Ascending aorta (tissue), 2 donors: ENCODE measurements at places on chromosomes 16 and 17.

GRCh38 chr17:81277421-81277820 is 17.7 kb downstream of the SLC38A10 start:
- H3K36me3 ChIP-seq: peaks cover 53% of the 10 kb centered on the region
- H3K4me3 ChIP-seq: no peak overlapping the region
- no peaks in the 10 kb centered on the region for H3K27me3 ChIP-seq
- H3K27ac ChIP-seq: no peak overlapping the region
- DNase-seq: no peak

DNA sequence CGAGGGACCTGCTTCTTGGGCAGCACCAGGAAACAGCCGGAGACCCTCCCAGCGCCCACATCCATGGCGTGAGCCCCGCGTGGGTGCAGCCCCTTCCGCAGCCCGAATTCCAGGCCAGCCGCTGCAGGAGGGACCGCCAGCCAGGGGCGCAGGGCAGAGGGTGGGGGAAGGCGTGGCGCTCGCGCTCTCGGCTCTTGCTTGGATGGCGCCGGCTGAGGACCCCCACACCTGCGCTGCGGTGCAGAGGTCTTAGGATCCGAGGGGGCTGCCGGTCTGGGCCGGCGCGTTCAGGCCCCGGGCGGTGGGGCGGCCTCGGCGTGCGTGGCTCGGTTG is 28.8 kb downstream of the ACTG1 start:
- DNase-seq: no peak
- peaks cover 37% of the 10 kb centered on the region for H3K4me1 ChIP-seq
- H3K4me3 ChIP-seq: peak overlapping the region; percentile 51
- no peak overlapping the region for H3K27ac ChIP-seq

DNA sequence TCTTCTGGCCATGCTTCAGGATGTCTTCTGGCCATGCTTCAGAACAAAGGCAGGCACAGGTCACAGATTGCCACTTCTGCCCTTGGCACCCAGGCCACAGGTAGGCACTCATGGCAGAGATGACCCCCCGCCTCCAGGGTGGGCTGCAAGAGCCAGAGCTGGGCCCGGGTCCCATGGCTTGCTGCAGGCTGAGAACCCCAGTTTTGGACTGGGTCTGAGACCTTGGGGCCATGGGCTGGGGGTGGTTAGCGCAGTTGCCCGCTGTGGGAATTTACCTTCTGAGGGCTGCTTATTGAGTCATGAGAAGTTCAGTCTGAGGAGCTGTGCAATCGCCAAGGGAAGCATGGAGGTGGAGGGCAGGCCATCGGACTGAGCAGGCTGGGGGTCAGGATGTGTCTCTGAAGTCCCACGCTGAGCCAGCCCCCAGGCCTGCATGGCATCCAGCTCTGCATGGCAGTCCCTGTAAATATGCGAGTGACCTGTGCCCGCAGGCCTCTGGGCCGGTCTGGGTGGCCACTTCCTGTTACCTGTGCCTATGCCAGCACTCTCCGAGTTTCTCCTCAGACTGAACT is 1.7 kb downstream of the ANKRD13B start:
- no peaks in the 10 kb centered on the region for H3K36me3 ChIP-seq
- DNase-seq: no peak
- peak overlapping the region; percentile 88 for H3K4me3 ChIP-seq
- peaks cover 37% of the 10 kb centered on the region for H3K4me1 ChIP-seq

- H3K4me3 ChIP-seq: peak overlapping the region; percentile 52
- H3K36me3 ChIP-seq: no peaks in the 10 kb centered on the region
- H3K27ac ChIP-seq: no peak overlapping the region
- no peaks in the 10 kb centered on the region for H3K27me3 ChIP-seq
- DNase-seq: no peak
Observed at GRCh38 chr16:88533381-88533917, 36.8 kb upstream of the ZC3H18 start.

- peak overlapping the region; percentile 81 for H3K4me3 ChIP-seq
- H3K27ac ChIP-seq: peak overlapping the region; percentile 89
- no peaks in the 10 kb centered on the region for H3K27me3 ChIP-seq
- H3K36me3 ChIP-seq: no peaks in the 10 kb centered on the region
- peaks cover 11% of the 10 kb centered on the region for H3K4me1 ChIP-seq
- DNase-seq: peak; percentile 90
Observed at GRCh38 chr17:43907998-43908721, 824 bp upstream of the MPP2 start.

DNA sequence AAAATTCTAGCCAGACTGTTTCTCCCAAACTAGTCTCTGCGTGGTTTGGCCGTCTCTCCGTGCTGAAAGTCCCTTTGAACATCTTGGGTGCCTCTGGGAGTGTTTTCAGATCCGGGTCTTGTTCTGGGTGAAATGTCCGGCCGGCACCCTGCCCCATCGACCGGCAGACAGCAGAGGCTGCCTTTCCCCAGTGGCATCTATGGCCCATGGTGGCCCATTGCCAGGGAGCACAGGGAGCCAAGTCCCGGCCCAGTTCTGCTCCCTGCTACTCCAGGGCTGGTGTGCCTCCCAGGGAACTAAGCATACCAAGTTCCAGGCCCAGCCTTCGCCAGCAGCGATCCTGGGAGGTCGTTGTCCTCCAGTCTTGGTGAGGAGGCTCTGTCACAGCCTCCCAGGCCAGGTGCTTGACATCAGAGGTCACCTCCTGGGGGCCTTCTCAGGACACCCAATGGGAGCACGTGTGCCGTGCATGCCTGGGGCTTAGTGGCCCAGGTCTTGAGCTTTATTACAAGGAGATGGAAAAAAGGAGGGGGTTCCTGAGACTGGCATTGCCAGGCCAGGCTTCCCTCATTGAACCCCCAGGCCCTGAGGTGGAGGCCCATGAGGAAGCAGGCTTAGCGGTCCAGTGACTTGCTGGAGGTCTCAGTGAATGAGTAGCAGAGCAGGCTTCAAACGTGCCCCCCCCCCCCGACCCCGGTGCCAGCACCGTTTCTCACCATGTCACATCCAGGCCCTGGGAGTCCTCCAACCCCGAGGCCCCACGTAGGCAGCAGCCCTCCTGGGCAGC is 54.0 kb downstream of the PGS1 start:
- no peak for DNase-seq
- H3K36me3 ChIP-seq: peaks cover 4% of the 10 kb centered on the region
- no peak overlapping the region for H3K4me3 ChIP-seq
- no peaks in the 10 kb centered on the region for H3K27me3 ChIP-seq
- no peaks in the 10 kb centered on the region for H3K4me1 ChIP-seq
- no peak overlapping the region for H3K27ac ChIP-seq

DNA sequence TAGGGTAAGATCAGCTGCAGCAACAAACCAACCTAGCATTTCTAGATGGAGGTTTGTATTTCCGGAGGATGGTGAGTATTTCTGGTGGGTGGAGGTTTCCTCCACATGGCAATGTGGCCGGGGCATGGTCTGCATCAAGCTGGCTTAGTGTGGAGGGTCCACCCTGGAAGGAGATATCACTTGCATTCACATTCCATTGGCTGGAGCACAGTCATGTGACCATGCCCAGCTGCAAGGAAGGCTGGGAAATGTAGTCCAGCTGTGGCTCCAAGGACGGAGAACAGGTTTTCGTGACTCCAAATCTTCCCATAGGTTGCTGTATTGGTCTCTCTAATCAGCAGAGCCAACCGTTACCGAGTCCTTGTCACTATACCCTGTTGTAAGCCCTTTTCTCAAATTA is 68.7 kb downstream of the RAI1 start:
- H3K27me3 ChIP-seq: no peaks in the 10 kb centered on the region
- peak; percentile 79 for DNase-seq
- peak overlapping the region; percentile 57 for H3K27ac ChIP-seq

GRCh38 chr16:65763640-65764305 is 602.7 kb upstream of the CDH5 start:
- no peaks in the 10 kb centered on the region for H3K4me1 ChIP-seq
- no peak overlapping the region for H3K27ac ChIP-seq
- no peaks in the 10 kb centered on the region for H3K36me3 ChIP-seq
- no peak for DNase-seq
- H3K4me3 ChIP-seq: no peak overlapping the region

GRCh38 chr17:1639549-1640180 is 5.9 kb downstream of the SCARF1 start:
- H3K36me3 ChIP-seq: no peaks in the 10 kb centered on the region
- H3K4me3 ChIP-seq: no peak overlapping the region
- H3K27me3 ChIP-seq: no peaks in the 10 kb centered on the region
- H3K4me1 ChIP-seq: peaks cover 2% of the 10 kb centered on the region

DNA sequence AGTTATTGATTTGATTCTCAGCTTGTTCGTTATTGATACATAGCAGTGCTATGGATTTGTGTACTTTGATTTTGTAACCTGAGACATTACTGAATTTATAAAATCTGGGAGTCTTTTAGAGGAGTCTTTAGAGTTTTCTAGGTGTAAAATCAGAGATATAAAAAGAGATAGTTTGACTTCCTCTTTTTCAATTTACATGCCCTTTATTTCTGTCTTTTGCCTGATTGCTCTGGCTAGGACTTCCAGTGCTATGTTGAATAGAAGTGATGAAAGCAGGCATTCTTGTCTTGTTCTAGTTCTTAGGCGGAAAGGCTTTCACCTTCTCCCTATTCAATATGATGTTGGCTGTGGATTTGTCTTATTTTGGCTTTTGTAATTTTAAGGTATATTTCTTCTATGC is 106.2 kb downstream of the PHKB start:
- H3K27me3 ChIP-seq: no peaks in the 10 kb centered on the region
- H3K4me1 ChIP-seq: no peaks in the 10 kb centered on the region
- H3K4me3 ChIP-seq: no peak overlapping the region
- H3K27ac ChIP-seq: no peak overlapping the region

DNA sequence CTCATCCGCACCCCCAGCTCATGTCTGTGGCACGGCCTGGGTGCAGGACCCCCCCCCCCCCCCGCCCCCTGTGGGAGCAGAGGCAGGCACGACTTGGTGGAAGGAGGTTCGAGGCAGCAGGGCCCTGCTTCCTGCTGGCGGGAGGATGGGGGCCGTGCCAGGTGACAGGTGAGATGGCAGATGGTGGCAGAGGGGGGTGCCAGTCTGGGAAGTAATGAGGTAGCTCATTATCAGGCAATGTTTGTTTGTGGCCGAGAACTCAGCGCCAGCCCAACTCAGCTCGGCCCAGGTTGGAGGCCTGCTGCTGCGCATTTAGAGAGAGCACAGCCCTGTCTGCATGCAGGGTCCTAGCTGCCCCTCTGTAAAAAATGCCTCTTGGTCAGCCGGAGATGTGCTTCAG is 40.1 kb upstream of the JPH3 start:
- H3K27ac ChIP-seq: no peak overlapping the region
- peaks cover under 1% of the 10 kb centered on the region for H3K4me1 ChIP-seq
- DNase-seq: no peak
- no peaks in the 10 kb centered on the region for H3K36me3 ChIP-seq
- no peaks in the 10 kb centered on the region for H3K27me3 ChIP-seq
- H3K4me3 ChIP-seq: no peak overlapping the region

DNA sequence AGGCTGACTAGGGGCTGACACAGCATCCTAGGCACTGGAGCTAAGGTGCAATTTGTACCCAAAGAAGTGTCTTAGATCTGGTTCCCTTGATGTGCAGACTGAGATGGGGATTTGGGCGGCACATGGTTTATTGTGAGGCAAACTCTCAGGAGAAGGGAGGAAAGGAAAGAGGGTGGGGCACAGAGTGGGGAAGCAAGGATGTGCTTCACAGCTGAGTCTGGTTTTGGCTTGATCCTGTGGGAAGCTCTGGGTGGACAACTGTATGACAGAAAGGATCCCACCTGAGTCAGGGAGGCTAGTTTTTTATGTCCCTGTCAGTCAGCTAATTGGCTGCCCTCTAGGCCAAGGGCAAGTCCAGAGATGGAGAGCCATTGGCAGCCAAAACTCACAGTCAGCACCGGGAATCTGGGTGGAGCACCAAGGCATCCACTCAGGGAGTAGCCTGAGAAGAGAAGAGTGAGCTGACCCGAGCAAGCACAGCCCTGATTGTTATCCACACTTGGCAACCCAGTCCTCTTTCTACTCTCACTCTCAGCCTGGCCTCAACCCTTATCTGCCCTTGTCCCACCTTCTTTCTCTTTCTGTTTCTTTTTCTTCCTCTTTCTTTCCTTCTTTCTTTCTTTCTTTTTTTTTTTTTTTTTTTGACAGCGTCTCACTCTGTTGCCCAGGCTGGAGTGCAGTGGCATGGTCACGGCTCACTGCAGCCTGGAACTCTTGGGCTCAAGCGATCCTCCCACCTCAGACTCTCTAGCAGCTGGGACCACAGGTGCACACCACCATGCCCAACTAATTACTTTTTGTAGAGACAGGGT is 12.0 kb downstream of the ARL4D start:
- no peak for DNase-seq
- H3K4me3 ChIP-seq: no peak overlapping the region
- H3K4me1 ChIP-seq: no peaks in the 10 kb centered on the region
- no peak overlapping the region for H3K27ac ChIP-seq
- H3K36me3 ChIP-seq: no peaks in the 10 kb centered on the region

DNA sequence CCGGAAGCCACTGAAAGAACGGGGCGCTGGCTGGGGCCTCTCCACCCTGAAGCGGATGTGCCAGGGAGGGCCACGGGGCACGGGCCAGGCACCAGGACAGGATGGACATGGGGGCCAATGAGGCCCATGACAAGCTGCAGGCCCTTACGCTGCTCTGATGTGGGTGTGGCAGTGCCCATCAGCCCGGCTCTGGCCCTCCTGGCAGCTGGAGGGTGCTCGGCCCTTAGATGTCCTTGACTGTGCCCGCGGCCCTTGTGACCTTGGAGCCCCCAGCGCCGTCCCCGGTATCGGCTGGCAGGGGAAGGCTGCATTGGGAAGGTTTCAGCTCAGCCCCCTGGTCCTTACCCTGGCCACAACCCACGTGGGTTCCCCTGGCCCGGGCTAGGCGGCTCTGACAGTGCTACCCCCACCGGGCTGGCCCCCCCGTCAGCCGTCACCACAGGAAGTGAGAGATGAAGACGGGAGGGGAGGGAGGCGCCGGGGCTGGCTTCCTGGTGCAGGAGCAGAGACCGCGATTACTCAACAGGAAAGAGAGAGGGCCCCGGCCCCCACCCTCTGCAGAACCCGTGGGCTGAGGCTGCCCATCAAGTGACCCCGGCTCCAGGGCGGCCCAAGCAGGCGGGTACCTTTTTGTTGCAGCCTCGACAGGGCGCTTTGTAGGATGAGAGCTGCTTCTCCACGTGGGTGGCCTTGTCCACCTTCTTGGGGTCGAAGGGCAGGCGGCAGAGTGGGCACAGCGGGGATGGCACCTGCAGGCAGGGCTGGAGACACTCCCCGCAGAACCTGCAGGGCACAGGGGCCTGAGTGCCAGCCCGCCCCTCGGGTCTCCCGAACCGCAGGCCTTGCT is 5.3 kb downstream of the RNF166 start:
- H3K27ac ChIP-seq: no peak overlapping the region
- peak overlapping the region; percentile 21 for H3K4me3 ChIP-seq
- H3K27me3 ChIP-seq: no peaks in the 10 kb centered on the region
- H3K36me3 ChIP-seq: peaks cover 32% of the 10 kb centered on the region
- peaks cover 12% of the 10 kb centered on the region for H3K4me1 ChIP-seq

DNA sequence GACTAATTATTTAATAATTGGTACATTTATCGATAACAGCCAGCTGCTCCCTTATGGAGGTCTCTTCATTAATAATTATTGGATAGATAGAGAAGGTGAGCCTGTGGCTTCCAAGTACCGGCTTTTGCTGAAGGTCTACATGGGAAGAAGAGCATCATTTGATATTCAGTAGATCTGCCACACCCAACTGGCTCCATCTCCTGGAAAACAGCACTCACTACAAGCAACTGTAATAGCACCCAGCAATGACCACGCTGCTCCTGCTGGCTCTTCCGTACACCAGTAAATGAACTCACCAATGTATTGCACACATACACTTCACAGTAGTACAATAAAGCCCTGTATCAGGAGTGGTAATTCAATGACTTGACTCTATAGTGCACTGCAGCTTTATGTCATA is 19.5 kb downstream of the MARVELD3 start:
- H3K4me1 ChIP-seq: no peaks in the 10 kb centered on the region
- DNase-seq: no peak
- H3K27me3 ChIP-seq: no peaks in the 10 kb centered on the region
